ENCODE measurements at places on chromosomes 2 and 18.

DNA sequence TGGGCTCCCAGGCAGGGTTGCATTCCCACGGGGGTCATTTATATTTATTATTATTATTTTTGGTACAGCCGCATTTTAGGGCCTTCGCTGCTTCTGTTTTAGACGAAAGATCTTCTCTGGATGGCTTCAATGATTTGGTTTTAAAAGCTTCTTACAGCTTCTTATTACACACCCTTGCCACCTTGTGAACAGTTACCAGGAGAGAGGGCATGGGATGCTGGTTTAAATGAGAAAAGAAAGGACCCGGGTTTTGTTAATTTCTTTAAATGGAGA, 1.7 kb downstream of the SH3RF3 start:
- no peak for DNase-seq

GRCh38 chr2:20935168-20935775, 108.6 kb downstream of the APOB start:
- DNase-seq: no peak

- no peak for DNase-seq
Observed at GRCh38 chr2:62741127-62741526, 35.6 kb downstream of the EHBP1 start.

- DNase-seq: no peak
Observed at GRCh38 chr2:205656461-205656860, 25.8 kb upstream of the NRP2 start.
